ENCODE measurements at places on chromosomes 1 and 21.

GRCh38 chr1:203935321-203935720, 73.9 kb downstream of the SNRPE start:
- DNase-seq = no peak

DNA sequence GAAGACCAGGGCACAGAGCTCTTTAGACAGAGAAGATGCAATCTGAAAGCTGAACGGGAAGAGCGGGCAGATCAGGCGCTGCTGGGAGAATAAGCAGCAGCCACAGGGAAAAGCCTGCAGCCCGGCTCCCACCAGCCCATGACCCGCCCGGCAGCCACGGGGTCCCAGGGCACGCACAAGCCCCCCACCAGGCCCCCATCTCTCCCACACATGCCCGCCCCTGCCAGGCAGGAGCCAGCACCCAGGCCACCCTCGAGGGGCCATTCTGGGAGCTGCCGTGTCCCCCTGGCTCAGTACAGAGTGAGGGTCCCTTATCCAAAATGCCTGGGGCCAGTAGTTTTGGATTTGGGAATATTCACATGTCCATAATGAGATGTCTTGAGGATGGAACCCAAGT, 16.3 kb downstream of the SLC19A1 start:
- no peak for DNase-seq

DNA sequence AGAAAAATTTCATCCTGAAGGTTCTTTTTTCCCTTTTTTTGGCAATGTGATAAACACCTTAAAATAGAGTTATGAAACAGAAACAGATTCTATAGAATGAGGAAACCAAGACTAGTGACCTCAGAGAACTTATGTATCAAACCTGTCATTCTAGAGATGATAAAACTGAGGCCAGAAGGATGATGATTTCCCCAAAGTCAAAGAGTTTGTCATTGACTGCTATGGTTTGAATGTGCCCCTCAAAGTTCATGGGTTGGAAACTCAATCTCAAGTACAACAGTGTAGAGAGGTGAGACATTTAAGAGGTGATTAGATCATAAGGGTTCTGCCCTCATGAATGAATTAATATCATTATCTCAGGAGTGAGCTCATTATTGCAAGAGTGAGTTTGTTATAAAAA, 13.7 kb upstream of the BEND5 start:
- no peak for DNase-seq

GRCh38 chr1:145936247-145936646, 9.0 kb upstream of the RBM8A start:
- DNase-seq = no peak

DNA sequence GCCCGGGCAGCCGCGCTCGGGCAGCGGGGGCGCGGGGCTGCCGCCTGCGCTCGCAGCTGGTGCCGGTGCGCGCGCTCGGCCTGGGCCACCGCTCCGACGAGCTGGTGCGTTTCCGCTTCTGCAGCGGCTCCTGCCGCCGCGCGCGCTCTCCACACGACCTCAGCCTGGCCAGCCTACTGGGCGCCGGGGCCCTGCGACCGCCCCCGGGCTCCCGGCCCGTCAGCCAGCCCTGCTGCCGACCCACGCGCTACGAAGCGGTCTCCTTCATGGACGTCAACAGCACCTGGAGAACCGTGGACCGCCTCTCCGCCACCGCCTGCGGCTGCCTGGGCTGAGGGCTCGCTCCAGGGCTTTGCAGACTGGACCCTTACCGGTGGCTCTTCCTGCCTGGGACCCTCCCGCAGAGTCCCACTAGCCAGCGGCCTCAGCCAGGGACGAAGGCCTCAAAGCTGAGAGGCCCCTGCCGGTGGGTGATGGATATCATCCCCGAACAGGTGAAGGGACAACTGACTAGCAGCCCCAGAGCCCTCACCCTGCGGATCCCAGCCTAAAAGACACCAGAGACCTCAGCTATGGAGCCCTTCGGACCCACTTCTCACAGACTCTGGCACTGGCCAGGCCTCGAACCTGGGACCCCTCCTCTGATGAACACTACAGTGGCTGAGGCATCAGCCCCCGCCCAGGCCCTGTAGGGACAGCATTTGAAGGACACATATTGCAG, 3.0 kb downstream of the ARTN start:
- no peak for DNase-seq

- DNase-seq = no peak
Observed at GRCh38 chr1:221040101-221040500, 160.9 kb downstream of the HLX start.

DNA sequence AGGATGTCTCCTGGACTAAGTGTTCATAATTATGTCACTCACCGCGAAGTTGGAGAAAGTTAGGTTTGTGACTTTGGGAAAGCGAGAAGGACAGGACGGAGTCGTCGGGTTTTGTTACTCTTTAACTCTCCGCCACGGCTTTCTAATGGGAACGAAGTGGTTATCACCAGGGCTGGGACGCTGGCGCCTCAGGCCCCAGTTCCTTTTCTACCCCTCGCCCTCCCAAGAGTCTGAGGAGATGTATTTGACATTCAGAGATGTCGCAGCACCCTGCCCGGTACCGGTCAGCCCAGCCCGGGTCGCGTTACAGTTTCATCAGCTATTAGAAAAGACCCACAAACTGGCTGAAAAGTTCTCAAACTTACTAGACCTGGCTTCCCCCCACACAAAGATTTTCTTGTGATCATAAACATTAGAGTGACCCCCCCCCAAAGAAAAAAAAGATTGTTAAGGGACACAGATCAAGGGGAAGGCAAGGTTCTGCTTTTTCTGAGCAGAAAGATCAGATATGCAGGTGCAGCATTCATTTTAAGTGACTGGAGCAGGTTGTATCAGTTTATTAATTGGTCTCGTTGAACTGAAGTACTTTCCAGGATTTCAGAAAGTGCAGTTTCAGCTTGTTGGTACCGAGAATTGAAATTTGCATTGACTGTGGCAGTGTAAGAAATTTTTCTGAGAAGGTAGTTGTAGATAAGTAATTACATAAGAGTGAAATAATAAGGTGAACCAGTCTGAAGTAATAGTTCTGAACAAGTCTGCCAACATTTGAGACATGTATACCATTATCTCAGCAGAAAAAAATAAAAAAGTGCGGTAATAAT, 859 bp upstream of the ZBTB18 start:
- no peak for DNase-seq

GRCh38 chr1:11434926-11435325, 44.0 kb upstream of the DISP3 start:
- DNase-seq = no peak

DNA sequence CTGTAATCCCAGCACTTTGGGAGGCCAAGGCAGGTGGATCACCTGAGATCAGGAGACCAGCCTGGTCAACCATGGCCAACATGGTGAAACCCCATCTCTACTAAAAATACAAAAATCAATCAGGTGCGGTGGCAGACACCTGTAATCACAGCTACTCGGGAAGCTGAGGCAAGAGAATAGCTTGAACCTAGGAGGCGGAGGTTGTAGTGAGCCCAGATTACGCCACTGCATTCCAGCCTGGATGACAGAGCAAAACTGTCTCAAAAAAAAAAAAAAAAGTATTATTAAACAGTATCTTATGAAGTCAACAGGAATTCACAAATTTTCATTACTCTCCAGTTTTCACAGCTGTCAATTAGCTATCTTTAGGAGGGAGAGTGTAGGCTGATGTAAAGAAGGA, 3.8 kb downstream of the ACBD6 start:
- DNase-seq = peak; percentile 19

GRCh38 chr1:3321559-3322449, 132.7 kb upstream of the ARHGEF16 start:
- DNase-seq = peak; percentile 30

DNA sequence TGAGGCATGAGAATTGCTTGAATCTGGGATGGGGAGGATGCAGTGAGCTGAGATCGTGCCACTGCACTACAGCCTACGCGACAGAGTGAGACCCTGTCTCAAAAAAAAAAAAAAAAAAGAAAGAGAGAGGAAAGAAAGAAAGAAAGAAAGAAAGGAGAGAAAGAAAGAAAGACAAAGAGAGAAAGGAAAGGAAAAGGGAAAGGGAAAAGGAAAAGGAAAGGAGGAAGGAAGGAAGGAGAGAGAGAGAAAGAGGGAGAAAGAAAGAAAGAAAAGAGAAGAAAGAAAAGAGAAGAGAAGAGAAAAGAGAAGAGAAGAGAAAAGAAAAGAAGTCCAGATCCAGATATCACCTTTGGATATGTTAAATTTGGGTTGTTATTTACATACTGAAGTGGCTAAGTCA, 106.0 kb downstream of the DPYD start:
- no peak for DNase-seq

- no peak for DNase-seq
Observed at GRCh38 chr1:3807769-3808168, 11.5 kb upstream of the LRRC47 start.

DNA sequence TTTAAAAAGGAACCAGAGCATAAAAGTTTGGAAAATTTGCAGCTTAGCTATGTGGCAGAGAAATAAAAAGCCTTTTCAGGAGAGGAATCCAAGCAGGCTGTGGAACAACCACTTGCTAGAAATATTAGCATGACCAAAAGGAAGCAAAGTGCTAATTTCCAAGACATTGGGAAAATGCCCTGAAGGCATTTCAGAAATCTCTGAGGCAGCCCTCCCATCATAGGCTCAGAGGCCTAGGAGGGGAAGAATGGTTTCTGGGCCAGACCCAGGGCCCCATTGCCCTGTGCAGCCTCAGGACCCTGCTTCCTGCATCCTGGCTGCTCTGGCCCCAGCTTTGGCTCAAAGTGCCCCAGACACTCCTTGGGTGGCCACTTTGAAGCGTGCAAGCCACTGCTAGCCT, 56.8 kb downstream of the TENT5C start:
- no peak for DNase-seq

DNA sequence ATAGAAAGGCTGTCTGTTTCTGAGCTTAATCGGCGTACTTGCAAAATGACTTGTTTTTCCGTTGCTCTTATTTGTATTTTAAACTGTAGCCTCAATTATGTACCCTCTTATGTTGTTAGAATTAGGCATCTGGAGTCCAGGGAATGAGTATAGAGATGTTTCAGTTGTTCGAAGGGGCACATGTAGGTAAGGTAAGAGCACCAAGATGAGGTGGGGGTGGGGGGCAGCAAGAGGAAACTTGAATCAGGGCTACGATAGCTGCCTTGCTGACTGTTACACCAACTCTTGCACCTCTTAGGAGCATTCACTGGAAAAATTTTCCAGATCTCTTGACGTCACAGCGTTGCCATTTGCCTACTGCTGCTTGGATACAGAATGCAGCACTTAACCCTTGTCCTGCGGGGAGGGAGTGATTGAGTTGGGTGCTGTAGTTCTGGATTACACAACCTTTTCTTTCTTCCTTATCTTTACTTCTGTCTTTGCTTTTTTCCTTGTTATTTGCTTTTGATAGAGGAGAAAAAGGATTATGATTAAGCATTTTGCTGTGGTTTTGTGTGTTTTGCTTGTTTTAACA, 3.2 kb downstream of the ATP1B1 start:
- peak; percentile 83 for DNase-seq

GRCh38 chr1:167798952-167799351, 77.2 kb downstream of the MPZL1 start:
- DNase-seq = no peak

DNA sequence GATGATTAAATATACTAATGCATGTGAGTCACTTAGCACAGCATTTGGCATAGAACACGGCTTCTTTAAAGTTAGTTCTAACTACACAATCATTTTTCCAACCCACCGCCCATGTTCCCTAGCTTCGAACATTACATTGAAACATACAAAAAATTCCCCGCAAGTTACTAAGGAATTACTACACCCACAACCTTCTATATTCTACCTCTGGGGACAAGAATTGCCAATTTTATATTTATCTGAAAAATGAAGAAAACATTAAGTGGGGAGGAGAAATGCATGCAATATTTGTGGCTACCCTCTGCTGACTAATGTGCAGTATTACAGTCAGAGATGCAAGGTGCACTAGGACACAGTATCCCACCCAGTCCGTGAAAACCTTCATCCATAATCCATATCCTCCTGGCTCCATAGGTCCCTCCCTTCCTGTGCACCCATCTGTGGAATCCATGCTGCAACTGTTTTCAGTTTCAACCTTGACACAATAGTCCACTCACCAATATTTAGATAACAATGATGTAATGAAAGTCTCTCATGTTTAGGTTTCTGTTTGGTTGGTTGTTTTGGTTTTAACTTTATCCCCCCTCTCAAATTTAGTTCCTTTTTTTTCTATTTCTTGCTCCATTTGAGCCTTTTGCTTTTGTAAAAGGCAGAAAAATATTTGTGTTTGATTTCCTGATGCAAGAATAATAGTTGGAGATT, 31.6 kb downstream of the RGS5 start:
- DNase-seq = peak; percentile 47

DNA sequence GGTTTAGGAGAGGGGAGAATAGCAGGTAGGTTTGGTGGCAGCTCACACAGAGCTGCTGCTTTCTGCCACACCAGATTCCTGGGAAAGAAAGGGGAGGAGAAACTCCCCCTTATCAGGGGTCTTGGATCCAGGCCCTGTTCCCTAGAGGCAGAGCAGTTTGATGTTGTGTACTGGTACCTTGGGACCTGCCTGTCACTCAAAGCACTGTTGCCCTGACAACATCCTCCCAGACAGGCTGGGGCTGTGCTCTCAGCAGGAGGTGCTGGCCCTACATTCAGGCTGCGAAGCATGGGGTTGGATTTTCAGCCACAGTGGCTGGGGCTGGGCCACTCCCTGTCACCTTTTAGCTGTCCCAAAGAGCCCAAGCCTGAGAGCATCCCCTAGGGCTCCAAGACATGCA, 188.0 kb downstream of the GRIK3 start:
- DNase-seq = no peak

GRCh38 chr1:119227456-119227855, 87.0 kb upstream of the WARS2 start:
- DNase-seq = peak; percentile 69

- DNase-seq = no peak
Observed at GRCh38 chr1:200866521-200866920, 6.3 kb upstream of the GPR25 start.

GRCh38 chr1:59436637-59437036, 139.7 kb downstream of the FGGY start:
- DNase-seq = no peak

GRCh38 chr1:43976045-43976444, 1.3 kb downstream of the ATP6V0B start:
- DNase-seq = no peak

DNA sequence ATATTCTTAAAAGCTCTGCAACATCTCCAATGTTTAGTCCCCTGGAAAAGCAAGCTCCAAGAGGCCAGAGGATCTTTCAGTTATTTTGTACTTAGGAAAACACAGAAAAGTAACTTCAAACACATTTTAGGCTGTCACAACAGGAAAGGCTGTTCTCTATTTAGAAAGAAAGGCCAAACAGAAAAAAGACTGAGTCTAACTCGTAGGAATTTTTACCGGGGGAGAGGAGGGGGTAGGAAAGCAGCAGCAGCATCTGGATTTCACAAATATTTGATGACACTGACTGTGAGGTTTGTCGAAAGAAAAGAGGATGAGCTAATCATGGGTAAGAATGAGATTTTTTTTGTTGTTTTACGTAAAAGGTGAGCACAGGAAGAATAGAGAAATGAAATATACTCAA, 107.1 kb downstream of the EIF4G3 start:
- DNase-seq = peak; percentile 80

- DNase-seq = peak; percentile 95
Observed at GRCh38 chr1:168202941-168203654, 22.7 kb upstream of the SFT2D2 start.

GRCh38 chr1:174217787-174218574, 58.7 kb downstream of the RABGAP1L start:
- DNase-seq = peak; percentile 38

GRCh38 chr1:10490286-10490970, 15.7 kb downstream of the PEX14 start:
- DNase-seq = no peak

GRCh38 chr1:205774198-205775014, 876 bp downstream of the RAB29 start:
- no peak for DNase-seq

GRCh38 chr1:180902541-180902940, 10.2 kb upstream of the KIAA1614 start:
- DNase-seq = no peak

GRCh38 chr21:39144191-39144590, 39.1 kb downstream of the PSMG1 start:
- no peak for DNase-seq

Measured in fibroblast of skin of right biceps (primary cell).